Activated CD4-positive, CD25-positive, alpha-beta regulatory T cell (primary cell): ENCODE measurements at places on chromosomes 5 and 9.

DNA sequence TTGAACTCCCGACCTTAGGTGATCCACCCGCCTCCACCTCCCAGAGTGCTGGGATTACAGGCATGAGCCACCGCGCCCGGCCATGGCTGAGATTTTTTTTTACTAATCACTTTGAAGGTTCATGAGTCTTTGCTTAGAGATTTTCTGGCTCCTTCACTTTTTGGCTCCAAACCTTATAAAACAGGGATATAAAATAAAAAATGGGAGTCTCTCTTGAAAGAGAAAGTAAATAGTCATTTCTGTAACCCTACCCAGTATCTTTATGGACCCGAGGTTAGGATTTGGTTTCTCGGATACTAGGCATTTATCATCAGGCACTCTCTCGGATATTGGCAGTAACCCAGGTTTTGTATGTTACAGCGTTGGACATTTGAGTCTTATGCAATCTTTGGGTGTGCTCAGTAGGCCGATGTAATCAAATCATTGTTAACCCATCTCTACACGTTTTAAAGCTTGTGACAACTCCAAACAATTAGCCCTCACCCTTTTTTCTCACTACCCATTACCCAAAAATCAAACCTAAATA, 25.3 kb downstream of the STXBP1 start:
- DNase-seq: no peak

DNA sequence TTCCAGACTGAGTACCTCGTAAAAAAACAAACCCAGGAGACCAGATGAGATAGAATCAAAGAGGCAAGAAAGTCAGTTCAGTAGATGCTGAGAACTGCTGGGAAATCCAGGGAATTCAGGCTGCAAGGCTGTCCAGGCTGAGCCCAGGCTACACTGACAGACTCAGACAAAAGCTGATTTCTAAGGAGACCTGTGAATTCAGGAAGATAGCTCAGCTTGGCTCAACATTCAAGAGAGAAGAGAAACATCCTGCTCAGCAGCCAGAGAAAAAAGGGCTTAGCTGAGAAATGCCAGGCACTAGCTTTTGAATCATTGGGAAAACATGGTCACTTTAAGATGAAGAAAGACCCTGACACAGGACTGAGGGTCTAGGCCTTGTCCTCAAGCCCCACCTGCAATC, 118.2 kb upstream of the SLC44A1 start:
- no peak for DNase-seq

GRCh38 chr5:4078544-4078943, 482.9 kb downstream of the IRX1 start:
- DNase-seq: no peak

- DNase-seq: no peak
These were observed 1935.0 kb downstream of the EFNA5 start for GRCh38 chr5:105735704-105736103.

- no peak for DNase-seq
These were observed 52.1 kb upstream of the KIAA1958 start for GRCh38 chr9:112434487-112434886.

- DNase-seq: peak; percentile 49
These were observed 59.5 kb downstream of the HSPA4 start for GRCh38 chr5:133111299-133111698.

GRCh38 chr9:93132946-93133680, 938 bp downstream of the NINJ1 start:
- no peak for DNase-seq

GRCh38 chr5:51882647-51883046, 499.4 kb downstream of the ISL1 start:
- DNase-seq: no peak

- DNase-seq: no peak
These were observed 14.1 kb downstream of the LCN10 start for GRCh38 chr9:136728548-136729123.

GRCh38 chr5:116765441-116765840, 190.8 kb upstream of the SEMA6A start:
- DNase-seq: no peak

GRCh38 chr5:135913713-135914626, 18.3 kb upstream of the IL9 start:
- DNase-seq: no peak
